Naive thymus-derived CD4-positive, alpha-beta T cell (primary cell): ENCODE measurements at places on chromosomes 7 and 10. TPM values are rescaled to one million over a fixed set of nuclear protein-coding genes. Genes with fewer than 3 reads are reported as not detected.

DNA sequence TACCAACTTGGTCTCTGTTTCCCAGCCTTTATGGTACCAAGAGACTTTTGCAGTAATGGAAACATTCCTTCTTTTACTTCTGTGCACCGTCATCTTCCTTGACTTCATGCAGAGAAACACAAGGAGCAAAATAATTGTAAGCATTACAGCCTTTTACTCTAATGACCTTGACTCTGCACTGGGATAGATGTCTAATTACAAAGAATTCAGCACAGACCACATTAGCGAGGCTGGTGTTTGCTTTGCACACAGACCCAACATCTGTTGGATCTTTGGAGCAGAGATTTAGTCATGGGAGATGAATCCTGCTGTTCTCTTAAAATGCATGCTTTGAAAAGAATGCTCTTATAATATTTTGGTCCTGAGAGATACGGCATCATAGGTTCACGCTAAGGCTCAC, 261.6 kb downstream of the TWIST1 start:
- DNase-seq, result no peak

The BLNK gene
- total RNA-seq, result 2.4 TPM

GRCh38 chr7:102453319-102453718, 11.3 kb downstream of the ALKBH4 start:
- DNase-seq, result no peak

GRCh38 chr7:138063400-138063799, 12.9 kb upstream of the AKR1D1 start:
- DNase-seq, result no peak

The MBL2 gene
- not detected for total RNA-seq

DNA sequence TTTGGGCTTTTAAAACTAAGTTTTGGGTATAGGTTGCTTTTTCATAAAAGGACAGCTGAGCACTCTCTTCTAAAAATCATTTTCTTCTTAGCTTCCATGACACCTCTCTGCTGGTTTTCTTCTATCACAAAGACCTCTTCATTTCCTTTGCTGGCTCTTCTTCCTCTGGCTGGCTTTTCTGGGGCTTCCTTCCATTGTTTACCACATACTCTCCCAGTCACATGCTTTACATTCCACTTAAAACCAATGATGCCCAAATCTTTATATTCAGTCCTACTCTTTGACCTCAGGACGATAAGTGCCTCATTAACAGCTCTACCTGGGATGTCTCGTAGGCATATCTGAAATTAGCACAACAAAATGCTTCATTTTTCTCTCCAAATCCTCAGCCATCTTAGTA, 26.8 kb downstream of the FAM133B start:
- DNase-seq, result no peak

DNA sequence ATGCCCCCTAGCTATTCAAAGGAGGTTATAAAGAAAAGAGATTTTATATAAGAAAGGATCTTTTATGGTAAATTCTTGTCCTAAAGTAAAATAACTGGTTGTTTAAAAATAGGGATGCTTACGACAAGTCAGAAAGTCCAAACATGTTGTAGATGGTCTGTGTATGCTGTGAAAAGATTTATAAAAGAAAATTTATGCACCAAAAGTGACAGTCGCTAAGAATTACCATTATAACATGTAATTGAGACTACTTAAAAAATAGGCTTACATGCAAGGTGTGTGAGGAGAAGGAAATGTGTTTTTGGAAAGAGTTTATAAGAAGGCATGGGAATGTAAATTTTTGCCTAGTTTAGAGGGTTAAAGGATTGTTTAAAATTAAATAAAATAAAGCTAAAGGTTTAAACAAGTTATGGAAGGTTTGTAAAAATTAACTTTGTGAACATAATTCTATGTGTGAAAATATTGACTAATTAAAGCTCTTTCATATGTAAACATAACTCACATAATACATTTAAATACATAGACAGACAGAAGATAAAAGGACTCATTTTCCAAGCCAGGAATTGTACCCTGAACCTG, 118.5 kb downstream of the LYZL1 start:
- DNase-seq, result no peak

- DNase-seq, result peak; percentile 8
Observed at GRCh38 chr7:21338728-21339164, 89.1 kb upstream of the SP4 start.

- DNase-seq, result no peak
Observed at GRCh38 chr7:154916381-154916780, 86.5 kb downstream of the PAXIP1 start.

The HMX2 gene
- total RNA-seq, result not detected in 2 replicates

- no peak for DNase-seq
Observed at GRCh38 chr7:11612737-11613136, 219.3 kb downstream of the THSD7A start.

GRCh38 chr7:157136372-157136771, 2.4 kb upstream of the UBE3C start:
- DNase-seq, result no peak

GRCh38 chr10:30974773-30975415, 56.8 kb downstream of the ZNF438 start:
- DNase-seq, result no peak

DNA sequence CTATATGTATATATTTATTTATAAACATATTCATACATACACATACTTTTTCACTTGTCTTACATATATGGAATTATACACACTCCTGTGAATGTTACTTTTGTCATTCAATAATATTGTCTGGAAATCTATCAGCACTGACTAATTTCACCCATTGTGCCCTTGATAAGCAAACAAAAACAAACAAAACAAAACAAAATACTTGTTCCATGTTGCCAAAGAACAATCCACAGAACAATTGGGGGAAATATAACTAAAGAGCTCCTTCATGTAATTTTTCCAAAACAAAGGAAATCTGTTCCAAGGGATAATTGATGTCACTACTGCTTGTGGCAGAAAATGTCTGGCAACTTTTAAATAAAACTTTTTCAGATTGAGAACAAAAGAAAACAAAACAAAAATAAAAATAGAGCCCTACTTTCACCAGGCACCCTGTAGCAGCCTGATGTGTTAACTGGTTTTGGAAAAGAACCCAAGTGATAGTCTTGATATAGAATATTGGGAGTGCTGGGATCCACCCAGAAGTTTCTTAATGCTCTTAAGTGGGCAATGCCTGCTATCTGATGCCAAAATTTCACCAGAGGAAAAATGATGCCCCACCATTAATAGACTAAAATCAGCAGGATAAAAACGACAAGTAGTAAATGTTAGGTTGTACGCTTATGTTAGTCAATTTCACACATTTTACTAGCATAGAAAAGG, 34.0 kb upstream of the CCDC7 start:
- DNase-seq, result no peak

DNA sequence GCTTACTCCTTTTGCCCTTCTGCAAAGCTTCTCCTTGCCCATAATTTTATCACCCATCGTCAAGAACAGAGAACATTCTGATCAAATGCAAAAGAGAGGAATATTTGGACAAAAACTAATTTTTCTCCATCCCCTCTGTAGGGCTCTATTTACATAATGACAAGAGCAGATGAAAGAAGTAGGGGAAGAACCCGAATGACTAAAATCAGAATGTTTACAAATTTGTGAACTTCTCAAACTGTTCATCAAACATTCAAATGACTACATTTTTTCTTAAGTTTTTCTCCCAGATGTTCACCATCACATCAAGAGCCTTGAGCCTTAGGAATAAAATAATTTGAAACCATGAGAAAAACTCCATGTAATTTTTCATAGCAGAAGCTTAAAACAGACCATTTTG, 119.4 kb downstream of the DGKI start:
- DNase-seq, result no peak

- no peak for DNase-seq
Observed at GRCh38 chr10:102001435-102002068, 54.4 kb downstream of the ARMH3 start.

- DNase-seq, result no peak
Observed at GRCh38 chr10:57694956-57695608, 572.6 kb downstream of the IPMK start.

The PTN gene
- not detected for total RNA-seq

DNA sequence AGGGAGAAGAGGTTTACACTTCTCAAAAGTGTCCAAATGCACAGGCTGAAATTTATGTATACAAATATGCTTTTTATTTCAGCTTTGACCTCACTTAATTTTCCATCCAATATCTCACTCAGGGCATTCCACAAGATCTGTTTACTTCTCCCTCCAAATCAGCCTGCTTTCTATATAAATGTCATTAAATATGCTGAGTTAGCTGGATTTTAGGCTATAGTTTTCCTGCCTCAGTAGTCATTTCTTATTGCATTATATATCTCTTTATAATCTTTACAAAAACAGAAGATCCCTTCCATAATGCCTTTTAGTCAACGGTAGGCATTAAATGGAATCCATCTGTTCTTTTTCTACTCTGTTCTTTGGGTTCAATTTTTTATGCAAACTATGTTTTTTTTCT, 71.7 kb upstream of the KCND2 start:
- no peak for DNase-seq

GRCh38 chr7:156155988-156156733, 343.9 kb upstream of the SHH start:
- no peak for DNase-seq

DNA sequence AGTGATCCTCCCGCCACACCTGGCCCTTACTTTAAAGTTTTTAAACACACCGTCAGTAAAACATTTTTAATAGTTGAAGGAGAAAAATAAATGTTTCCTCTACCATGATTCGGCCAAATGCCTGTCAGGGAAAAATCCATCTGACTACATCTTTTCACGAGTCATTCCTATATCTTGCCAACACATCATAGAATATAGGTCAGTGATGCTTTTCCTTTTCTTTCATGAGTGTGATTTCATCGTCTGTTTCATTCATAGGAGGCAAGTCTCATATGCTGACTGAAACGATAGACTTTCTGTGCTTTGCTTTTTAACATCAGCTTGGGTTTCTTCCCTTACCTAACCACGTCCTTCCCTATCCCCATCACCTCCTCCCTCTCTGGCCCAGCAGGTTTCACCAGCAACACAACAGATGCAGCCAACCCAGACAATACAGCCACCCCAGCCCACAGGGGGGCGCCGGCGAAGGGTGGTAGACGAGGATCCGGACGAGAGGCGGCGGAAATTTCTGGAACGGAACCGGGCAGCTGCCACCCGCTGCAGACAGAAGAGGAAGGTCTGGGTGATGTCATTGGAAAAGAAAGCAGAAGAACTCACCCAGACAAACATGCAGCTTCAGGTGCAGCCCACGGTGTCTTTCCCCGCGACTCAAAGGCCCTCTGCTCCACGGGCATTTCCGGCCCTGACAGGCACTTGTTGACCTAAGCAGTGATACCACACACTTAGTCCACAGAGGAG, 149.2 kb downstream of the TRIL start:
- DNase-seq, result no peak

The RELN gene
- not detected for total RNA-seq

The RARRES2 gene
- total RNA-seq, result not detected in 2 replicates

DNA sequence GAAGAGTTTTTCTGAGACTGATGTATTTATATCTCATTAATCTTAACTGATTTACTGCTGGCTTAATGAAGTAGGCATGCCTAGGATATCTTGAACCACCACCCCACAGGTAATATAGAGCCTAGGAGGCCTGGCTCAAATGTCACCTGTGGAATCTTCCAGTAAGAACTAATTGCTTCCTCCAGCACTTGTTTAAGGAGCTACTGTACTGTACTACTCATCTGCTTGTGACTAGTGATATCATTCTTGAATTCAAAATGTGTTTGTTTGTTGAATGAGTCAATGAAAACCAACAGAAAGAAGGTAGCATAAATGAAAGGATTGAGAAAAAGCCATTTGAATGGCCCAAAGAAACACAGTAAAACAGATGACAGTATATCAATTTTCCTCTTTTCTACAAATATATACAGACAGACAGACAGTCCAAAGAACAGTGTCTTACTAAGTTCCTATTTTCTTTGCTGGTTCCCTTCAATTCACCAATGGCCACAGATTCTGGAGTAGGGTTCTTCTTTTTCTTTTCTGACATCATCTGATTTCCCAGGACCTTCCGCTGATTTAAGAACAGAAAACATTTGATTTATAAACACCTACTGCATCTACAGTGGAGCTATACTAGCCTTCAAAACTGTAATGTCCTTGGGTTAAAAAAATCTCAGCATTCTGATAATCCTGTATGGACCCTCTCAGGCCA, 43.7 kb upstream of the SLIT1 start:
- DNase-seq, result no peak

The JAKMIP3 gene
- 0.22 TPM for total RNA-seq

- no peak for DNase-seq
Observed at GRCh38 chr10:131983780-131984179, 2.1 kb upstream of the BNIP3 start.

GRCh38 chr7:20229646-20230500, 12.7 kb upstream of the MACC1 start:
- no peak for DNase-seq

The TBX20 gene
- not detected for total RNA-seq

GRCh38 chr10:121438333-121438732, 159.9 kb downstream of the FGFR2 start:
- DNase-seq, result no peak

The CHCHD1 gene
- total RNA-seq, result 6.6 TPM

- no peak for DNase-seq
Observed at GRCh38 chr7:132577206-132578049, 1.2 kb upstream of the PLXNA4 start.

The IL15RA gene
- total RNA-seq, result 5.6 TPM

DNA sequence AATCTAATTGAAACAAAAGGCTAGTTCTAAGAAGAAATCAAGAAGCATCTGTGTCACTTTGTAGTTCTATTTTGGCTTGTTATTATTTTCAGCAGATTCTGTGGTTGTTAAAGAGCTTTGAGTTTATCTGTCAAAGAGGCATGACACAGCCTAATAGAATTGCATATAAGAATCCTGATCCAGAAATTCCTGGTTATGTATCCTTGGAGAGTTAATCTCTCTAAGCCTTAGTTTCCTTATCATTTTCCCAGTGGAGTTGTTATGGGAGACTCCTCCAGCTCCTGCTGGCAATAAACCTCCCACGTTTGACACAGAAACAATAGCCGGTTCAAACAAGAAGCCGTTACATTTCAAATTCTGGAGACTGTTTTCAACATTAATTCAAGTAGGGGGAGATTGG, 288.3 kb downstream of the SDHAF3 start:
- no peak for DNase-seq

DNA sequence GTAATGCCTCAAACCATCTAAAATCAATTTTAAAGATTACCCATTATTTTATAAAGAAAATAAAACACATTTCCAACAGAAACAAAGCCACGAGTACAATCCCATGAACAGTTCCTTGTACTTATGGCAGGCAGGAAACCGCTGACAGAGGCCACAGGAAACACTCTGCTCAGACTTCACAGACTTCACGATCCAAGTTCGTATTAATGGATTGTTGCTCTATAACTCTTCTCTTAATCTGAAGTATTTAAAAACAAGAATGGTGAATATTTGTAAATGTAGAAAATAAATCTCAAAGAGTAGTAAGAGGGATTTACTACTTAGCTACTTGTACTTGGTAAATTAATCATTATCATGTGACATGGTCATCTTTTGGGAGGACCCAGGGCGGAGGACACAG, 78.3 kb downstream of the SNX10 start:
- no peak for DNase-seq

The NEURL1 gene
- total RNA-seq, result 0.81 TPM

The ASAH2 gene
- 5.4 TPM for total RNA-seq
